CD4-positive, alpha-beta T cell (primary cell): ENCODE measurements at places on chromosomes 7 and 10.

- no peak overlapping the region for H3K4me3 ChIP-seq
- no peaks in the 10 kb centered on the region for H3K4me1 ChIP-seq
- H3K36me3 ChIP-seq = no peaks in the 10 kb centered on the region
- DNase-seq = no peak
- H3K27me3 ChIP-seq = no peaks in the 10 kb centered on the region
- H3K27ac ChIP-seq = no peak overlapping the region
These were observed 365.9 kb downstream of the CRPPA start for GRCh38 chr7:16055263-16055976.

GRCh38 chr7:51140199-51141164, 176.1 kb downstream of the COBL start:
- H3K4me1 ChIP-seq = no peaks in the 10 kb centered on the region
- no peak for DNase-seq
- no peaks in the 10 kb centered on the region for H3K36me3 ChIP-seq
- no peak overlapping the region for H3K4me3 ChIP-seq
- no peak overlapping the region for H3K27ac ChIP-seq

DNA sequence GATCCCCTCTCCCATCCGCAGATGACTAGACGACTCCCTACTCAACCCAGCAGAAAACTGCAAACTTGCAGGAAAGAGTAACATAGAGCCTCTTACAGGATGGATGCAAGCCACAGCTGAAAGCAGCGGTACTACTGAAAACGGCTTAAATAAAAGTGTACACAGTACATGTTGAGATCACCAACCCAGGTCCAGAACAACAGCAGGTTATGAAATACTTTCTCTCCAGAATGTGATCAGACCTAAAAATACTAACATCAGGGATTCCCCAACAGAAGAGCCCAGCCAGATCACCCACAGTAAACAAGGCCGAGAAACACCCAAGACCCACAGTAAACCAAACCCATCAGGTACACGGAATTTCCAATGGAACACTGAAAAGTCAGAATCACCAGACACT, 13.2 kb downstream of the ATE1 start:
- H3K36me3 ChIP-seq = peaks cover 33% of the 10 kb centered on the region
- no peak overlapping the region for H3K27ac ChIP-seq
- H3K27me3 ChIP-seq = no peaks in the 10 kb centered on the region

- DNase-seq = no peak
- H3K4me3 ChIP-seq = no peak overlapping the region
- no peak overlapping the region for H3K27ac ChIP-seq
- peaks cover 78% of the 10 kb centered on the region for H3K36me3 ChIP-seq
- H3K4me1 ChIP-seq = peaks cover 10% of the 10 kb centered on the region
These were observed 42.4 kb downstream of the IL2RA start for GRCh38 chr10:6019796-6020195.

DNA sequence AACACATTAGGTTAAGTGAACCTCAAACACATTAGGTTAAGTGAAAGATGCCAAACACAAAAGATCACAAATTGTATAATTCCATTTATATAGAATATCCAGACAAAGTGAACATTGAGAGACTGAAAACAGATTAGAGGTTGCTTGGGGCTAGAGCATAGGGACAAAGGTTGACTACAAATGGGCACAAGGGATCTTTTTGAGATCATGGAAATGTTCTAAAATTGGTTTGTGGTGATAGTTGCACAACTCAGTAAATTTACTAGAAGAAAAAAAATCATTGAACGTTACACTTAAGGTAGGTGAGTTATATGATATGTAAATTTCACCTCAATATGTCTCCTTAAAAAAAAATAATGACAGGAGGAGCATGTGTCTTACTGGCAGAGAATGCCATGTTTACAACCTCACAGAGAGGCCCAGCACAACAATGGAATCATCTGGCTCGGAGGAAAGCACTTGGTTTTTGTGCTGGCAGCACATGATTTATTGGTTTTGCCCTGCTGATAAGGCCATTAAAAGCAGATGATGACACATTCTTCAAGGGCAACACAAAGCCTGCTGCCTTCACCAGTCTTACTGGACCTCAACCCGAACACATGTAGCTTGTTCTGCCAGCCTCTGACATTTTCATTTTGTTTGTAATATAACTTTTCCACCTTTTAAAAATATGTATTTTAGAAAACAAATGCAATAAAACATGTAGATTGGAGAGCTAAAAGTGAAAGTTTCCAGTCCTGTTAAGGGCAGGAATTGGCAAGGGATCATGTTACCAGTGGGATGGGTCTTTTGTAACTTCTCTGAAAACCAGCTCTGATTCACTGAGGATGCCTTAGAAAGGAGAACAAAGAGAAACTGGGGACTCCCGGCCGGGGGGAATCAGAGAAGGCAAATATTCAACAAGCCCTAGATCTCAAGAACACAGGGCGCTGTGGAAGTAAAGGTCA, 11.9 kb upstream of the LMOD2 start:
- no peaks in the 10 kb centered on the region for H3K27me3 ChIP-seq
- no peaks in the 10 kb centered on the region for H3K4me1 ChIP-seq
- H3K36me3 ChIP-seq = no peaks in the 10 kb centered on the region

DNA sequence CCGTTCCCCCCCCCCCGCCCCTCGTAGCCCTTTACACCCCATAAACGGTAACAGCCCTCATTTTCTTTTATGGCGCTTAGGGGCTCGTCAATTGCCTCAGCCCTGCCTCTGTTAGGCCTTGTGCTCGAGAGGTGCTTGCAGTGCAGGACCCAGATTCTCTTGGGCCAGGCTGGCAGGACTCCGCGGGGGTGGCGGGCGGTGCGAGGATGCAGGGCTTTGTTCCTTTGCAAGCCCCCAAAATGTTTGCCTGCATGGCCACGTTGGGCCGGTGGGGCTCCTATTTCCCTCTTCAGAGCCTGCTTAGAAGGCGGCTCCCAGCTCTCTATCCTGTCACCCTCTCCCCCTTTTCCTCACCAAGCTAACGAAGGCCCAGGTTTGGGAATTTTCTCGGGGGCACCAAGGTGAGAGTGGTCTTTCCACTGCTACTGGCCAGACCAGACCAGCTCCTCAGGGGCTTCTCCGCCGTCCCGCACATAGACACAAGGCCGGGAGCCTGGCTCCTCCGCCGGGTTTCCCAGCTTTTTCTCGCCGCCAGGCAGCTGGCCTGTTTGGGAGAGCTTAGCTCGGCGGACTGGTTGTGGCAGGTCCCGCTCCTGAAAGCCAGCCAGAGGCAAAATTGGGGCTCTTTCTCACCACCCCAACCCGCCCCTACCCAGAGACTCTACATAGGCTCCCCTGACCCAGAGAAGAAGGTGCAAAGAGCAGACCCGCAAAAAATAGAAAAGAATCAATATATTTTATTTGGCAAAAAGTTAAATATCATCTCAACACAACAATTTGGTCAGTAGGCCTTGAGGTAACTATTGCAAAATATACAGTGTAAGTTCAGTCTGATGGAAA, 3.4 kb downstream of the HOXA9 start:
- no peaks in the 10 kb centered on the region for H3K36me3 ChIP-seq
- DNase-seq = no peak
- no peak overlapping the region for H3K27ac ChIP-seq
- peaks cover 60% of the 10 kb centered on the region for H3K4me1 ChIP-seq
- H3K27me3 ChIP-seq = peaks cover 85% of the 10 kb centered on the region

DNA sequence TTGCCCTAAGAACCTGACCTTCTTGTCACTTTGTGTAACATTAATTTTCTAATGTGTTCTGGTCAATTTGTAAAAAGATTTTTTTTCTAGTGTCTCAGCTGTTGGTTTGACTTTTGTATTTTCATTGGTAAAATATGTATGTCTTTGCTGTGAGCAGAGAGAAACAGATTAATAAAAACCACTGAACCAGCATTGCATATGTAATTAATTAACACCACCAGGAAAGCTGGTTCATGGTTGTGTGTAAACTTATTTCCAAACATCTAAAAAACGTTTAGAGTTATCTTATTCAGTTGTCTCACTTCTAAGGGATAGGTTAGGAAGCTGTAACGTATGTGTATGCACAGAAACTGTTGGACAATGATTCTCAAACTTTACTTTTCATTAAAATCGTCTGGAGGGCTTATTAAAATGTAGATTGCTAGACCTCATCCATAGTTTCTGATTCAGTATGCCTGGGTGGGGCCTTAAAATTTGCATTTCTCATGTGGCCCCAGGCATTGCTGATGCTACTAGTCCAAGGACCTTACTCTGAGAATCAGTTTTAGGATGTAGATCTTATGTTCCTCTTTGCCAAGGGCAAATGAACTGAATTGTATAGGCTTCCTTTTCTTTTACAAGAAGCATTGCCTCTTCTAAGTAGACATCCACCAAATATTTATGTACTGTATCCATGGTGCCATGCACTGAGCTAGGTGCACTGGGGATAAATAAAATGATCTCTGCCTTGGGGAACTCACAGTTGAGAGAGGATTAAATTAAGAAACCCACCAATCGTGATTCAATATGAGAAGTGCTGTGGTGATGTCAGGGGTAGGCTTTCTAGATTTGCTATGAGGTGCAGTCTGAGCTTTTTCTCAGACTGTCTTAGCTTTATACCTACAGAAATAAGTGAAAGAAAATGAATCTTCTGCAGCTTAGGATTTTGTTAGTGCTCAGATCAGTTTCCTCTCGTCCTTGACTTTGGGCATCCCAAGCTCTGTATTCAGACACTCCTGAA, 98.7 kb downstream of the AUTS2 start:
- no peak overlapping the region for H3K4me3 ChIP-seq
- no peaks in the 10 kb centered on the region for H3K4me1 ChIP-seq
- no peak overlapping the region for H3K27ac ChIP-seq

- no peak overlapping the region for H3K4me3 ChIP-seq
- H3K36me3 ChIP-seq = no peaks in the 10 kb centered on the region
- H3K4me1 ChIP-seq = no peaks in the 10 kb centered on the region
- DNase-seq = no peak
These were observed 110.1 kb downstream of the JMJD1C start for GRCh38 chr10:63355682-63356081.

- no peaks in the 10 kb centered on the region for H3K36me3 ChIP-seq
- no peaks in the 10 kb centered on the region for H3K4me1 ChIP-seq
- DNase-seq = no peak
- no peaks in the 10 kb centered on the region for H3K27me3 ChIP-seq
These were observed 35.5 kb downstream of the GPR141 start for GRCh38 chr7:37719077-37719476.

- H3K27ac ChIP-seq = no peak overlapping the region
- no peak overlapping the region for H3K4me3 ChIP-seq
- H3K27me3 ChIP-seq = no peaks in the 10 kb centered on the region
- no peak for DNase-seq
- no peaks in the 10 kb centered on the region for H3K36me3 ChIP-seq
These were observed 9.2 kb downstream of the GLCCI1 start for GRCh38 chr7:7977774-7978173.

DNA sequence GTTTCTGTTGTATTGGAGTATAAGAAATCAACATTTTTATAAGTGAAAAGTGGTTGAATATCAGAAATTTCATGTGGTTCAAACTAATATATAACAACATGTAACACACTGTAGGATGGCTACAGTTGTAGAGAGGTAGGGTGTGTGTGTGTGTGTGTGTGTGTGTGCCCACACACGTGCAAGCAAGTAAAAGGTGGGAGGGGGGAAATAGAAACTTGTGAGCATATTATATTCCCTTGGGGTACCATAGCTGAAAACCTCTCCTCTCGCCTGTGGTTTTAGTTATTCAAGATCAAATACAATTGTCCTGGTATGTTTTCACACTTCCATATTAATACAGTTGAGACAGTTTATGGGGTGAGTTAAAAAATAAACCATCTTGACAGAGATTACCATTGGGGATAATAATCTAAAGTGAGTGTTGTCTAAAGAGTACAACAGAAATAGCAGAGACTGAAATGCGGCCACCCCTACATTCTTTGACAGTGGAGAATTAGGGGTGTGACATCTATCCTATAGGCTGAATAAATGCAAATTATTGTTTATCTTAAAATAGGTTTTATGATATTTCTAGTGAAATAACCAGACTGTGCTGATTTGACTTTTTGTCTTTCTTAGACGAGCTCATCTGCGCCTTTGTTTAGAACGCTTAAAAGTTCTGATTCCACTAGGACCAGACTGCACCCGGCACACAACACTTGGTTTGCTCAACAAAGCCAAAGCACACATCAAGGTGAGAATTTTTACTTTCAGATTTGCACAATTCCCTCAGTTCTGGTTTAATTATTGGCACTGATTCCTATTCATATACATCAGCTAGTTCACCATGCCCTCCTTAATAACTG, 25.9 kb downstream of the SMNDC1 start:
- DNase-seq = no peak
- H3K4me1 ChIP-seq = peaks cover 8% of the 10 kb centered on the region
- H3K27me3 ChIP-seq = no peaks in the 10 kb centered on the region
- no peak overlapping the region for H3K27ac ChIP-seq
- H3K4me3 ChIP-seq = no peak overlapping the region

DNA sequence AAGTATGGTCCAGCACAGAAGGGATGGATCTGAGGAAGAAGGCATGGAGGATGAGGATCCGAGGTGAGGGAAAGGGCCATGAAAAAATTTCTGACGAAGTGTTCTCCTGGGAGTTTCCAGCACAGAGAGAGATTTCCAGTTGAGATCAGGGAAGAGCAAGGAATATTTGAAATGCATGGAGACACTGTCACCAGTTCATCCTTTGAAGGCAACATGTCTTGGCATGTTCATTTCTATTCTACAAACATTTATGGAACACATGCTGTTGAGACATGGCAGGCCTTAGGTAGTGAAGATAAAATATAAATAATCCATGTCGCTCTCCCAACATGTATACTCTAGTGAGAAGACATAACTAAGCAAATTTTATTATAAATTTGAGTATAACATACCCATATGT, 234.0 kb upstream of the TCF7L2 start:
- DNase-seq = no peak
- no peak overlapping the region for H3K4me3 ChIP-seq
- H3K27ac ChIP-seq = no peak overlapping the region
- H3K36me3 ChIP-seq = peaks cover 3% of the 10 kb centered on the region
- no peaks in the 10 kb centered on the region for H3K27me3 ChIP-seq
- no peaks in the 10 kb centered on the region for H3K4me1 ChIP-seq

DNA sequence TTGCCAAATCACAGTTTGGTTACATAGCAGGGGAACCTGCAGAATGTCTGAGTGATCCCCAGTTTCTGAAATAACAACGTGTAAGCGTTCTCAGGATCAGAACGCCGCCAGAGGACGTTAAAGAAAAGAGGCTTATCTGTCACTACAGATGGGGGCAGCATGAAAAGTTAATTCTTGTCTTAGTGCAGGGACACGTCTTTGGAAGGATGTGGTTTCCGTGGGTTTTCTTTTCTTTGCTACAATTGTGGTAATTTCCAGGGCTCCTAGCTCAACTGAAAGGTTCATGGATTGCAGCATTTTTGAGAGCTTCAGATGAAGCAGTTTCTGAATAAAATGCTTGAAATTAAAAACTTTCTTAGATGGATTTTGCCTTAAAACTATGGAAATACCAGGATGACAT, 106.6 kb downstream of the PRKCQ start:
- peak overlapping the region; percentile 75 for H3K27ac ChIP-seq
- H3K4me3 ChIP-seq = peak overlapping the region; percentile 47
- peaks cover 23% of the 10 kb centered on the region for H3K4me1 ChIP-seq
- H3K36me3 ChIP-seq = peaks cover 72% of the 10 kb centered on the region
- H3K27me3 ChIP-seq = no peaks in the 10 kb centered on the region
